GM23338 (cell line): ENCODE measurements at places on chromosomes 2 and 18. TPM values are rescaled to one million over a fixed set of nuclear protein-coding genes. Genes with fewer than 3 reads are reported as not detected.

DNA sequence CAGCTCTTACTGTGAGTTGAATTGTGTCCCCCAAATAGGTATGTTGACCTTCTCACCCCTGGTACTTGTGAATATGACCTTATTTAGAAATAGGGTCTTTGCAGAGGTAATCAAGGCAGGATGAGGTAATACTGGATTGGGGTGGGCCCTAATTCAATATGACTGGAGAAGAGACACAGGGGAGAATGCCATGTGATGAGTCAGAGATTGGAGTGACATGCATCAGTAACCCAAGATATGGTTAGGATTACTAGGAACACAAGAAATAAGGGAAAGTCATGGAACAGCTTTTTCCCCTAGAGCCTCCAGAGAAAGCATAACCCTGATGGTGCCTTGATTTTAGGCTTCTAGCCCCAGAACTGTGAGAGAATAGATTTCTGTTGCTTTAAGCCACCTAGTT, 37.0 kb upstream of the ATP5MC3 start:
- no peak for DNase-seq

GRCh38 chr2:68367953-68368653, 3.0 kb downstream of the PLEK start:
- no peak for DNase-seq

The CDH2 gene
- 36.9 and 42.6 TPM in 2 replicates for total RNA-seq

GRCh38 chr2:230589025-230589424, 123.6 kb upstream of the CAB39 start:
- DNase-seq = no peak

DNA sequence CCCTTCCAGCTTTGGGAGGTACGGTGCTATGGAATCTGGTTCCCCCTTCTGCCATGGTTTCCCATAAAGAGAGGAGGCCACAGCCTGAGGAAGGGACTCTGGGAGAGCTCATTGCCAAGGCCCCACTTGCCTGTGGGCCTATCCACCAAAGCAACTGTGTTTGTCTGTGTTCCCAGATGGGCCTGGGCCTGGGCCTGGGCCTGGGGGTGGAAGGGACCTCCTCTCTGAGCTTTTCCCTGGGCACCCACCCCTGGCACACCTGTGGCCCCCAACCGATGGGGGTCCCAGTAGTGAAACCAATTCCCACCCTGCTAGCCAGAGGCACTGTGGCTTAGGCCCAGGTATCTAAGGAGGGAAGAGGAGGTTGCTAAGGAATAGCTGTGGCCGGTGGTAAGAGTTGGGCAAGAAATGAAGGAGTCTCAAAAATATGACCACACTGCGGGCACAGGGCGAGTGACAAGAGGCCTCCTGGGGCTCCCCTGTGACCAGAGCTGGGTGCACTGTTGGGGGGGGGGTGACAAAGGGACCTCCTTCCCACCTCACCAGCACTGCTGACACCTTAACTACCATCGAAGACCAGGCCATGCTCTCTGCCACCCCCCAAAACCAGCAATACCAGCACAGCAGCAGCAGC, 4.9 kb upstream of the DUSP2 start:
- DNase-seq = no peak

DNA sequence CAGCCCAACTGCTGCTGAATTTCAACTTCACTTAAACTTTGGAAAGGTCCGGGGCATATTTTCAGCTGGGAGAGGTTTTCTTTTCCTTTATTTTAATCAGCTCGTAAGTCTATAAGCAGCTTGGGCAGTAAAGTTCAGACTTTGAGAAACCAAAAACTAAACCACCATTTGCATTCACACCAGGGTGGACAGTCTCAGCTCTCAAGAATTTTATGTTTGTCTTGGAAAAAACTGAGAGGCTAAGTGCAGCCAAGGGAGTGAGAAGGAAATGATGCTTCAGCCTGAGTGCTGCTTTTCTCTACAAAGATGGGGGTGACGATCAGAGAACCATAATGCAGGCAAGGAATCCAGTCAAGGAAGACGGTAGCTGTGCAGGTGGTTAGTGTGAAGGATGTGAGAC, 30.2 kb downstream of the MCFD2 start:
- DNase-seq = no peak

DNA sequence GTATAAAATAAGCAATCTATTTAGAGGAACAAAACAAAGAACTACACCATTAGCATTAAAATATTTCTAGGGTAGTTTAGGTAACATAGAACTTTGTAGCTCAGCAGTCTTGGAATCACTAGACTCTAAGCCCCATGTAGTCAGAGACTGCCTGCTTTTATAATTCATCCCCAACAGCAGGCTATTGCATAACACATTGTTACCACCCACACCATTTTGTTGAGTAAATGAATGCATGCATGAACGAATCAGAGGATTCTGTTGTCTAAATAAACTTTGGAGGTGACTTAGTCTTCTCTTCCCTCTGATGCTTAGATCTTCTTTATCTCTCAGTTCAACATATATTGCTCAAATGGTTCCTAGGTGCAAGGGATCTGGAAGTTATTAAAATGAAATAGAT, 167.6 kb upstream of the TNP1 start:
- DNase-seq = no peak

DNA sequence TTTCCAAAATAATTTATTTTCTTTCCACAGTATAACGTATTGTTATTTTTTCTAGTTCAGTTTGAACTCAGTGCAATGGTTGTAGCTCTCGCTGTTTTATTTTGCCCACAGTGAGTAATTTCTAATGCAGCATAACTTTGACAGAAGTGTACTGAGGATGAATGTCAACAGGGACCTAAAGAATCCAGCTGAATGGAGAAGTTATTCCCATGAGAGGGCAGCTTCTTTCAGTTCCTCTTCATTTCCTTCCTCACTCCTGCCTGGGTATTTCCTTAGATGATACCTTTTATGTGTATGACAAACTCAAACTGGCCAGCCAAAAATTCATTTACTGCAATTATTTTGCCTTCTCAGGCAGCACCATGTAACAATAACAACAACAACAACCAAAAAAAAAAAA, 1223.1 kb upstream of the ZEB2 start:
- DNase-seq = no peak

The SLC23A3 gene
- 0.73 TPM in 1 of 2 replicates, not detected in the other for total RNA-seq

DNA sequence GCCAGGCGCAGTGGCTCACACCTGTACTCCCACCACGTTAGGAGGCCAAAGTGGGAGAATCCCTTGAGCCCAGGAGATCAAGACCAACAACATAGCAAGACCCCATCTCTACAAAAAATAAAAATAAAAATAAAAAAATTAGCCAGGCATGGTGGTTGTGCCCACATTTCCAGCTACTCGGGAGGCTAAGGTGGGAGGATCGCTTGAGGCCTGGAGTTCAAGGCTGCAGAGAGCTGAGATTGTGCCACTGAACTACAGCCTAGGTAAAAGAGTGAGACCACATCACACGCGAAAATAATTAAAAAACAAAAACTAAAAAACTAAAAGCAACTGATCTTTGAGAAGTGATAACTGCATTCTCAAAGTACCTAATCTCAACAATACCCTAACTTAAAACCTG, 1.8 kb downstream of the C2orf76 start:
- DNase-seq = no peak

DNA sequence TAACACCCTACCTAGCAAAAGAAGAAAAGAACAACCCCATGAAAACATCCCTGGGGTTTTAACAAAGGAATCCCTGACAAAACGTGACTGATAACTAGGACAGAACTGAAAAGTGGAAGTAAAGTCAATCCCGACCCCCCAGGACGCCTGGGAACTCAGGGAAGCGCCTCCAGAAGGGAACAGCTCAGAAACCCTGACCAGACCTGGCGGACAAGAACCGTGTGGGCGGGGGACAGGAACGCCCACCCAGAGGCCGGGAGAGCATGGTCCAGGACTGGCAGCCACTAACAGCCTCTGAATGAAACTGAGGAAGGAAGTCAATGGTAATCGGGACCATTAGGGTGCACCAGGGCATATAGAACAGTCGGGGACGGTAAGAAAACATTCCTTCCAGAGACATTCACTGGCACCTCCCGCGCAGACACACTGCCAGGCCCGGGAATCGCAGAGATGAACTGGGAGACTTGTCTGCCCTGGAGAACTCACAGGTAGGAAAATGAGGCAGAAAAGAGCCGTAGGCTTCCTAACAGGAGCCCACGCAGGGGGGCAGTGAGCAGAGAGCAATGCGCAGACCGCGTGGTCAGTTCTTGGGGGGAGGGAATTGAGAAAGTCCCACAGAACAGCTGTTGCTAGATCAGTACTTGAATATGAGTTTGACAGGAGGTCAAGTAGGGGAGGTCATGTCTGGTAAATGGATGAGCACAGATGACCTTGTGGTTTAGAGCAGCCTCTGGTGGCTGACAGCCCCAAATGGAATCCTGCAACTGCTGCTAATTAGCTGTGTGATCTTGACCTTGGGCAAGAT, 1.3 kb upstream of the TBC1D8 start:
- DNase-seq = peak; percentile 76

The TSPYL6 gene
- total RNA-seq = not detected in 2 replicates

- peak; percentile 91 for DNase-seq
These were observed 12.3 kb upstream of the TEX51 start for GRCh38 chr2:126886211-126886915.

- DNase-seq = no peak
These were observed 208.0 kb downstream of the GBX2 start for GRCh38 chr2:235960011-235960715.

The C2orf80 gene
- total RNA-seq = 3.1 TPM in 1 of 2 replicates, not detected in the other

GRCh38 chr2:240626531-240627300, 1.4 kb downstream of the GPR35 start:
- no peak for DNase-seq

The CCL20 gene
- total RNA-seq = not detected in 2 replicates

DNA sequence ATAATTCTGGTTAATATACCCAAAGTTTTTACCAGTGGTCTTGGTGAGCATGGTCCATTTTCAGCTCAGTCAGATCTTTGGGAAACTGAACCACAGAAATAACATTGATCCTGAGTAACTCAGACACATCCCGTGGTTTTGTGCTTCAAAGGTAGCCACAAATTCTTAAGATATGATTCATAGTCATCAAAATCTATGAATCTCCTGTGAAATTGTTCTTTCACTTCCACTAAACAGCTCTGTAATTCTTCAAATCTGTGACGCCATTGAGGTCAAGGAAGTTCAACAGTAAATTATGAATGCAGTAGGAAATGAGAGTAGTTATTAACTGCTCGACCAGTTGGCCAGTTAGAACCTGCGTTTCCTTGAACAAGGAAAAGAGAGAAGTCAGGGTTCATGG, 147.3 kb downstream of the IRS1 start:
- no peak for DNase-seq

- no peak for DNase-seq
These were observed 84.6 kb downstream of the LRATD1 start for GRCh38 chr2:14717131-14717530.
